ENCODE measurements at places on chromosomes 13 and 19.

GRCh38 chr19:998064-998463 is 2.2 kb upstream of the GRIN3B start:
- no peak for DNase-seq

- DNase-seq: no peak
Observed at GRCh38 chr13:45534604-45535003, 69.9 kb downstream of the COG3 start.

- peak; percentile 83 for DNase-seq
Observed at GRCh38 chr19:44356383-44357111, at the start of gene ZNF112. ZNF112 (minus strand) TSS chr19:44356680; CDS start chr19:44340539, 16,141 bp downstream.

DNA sequence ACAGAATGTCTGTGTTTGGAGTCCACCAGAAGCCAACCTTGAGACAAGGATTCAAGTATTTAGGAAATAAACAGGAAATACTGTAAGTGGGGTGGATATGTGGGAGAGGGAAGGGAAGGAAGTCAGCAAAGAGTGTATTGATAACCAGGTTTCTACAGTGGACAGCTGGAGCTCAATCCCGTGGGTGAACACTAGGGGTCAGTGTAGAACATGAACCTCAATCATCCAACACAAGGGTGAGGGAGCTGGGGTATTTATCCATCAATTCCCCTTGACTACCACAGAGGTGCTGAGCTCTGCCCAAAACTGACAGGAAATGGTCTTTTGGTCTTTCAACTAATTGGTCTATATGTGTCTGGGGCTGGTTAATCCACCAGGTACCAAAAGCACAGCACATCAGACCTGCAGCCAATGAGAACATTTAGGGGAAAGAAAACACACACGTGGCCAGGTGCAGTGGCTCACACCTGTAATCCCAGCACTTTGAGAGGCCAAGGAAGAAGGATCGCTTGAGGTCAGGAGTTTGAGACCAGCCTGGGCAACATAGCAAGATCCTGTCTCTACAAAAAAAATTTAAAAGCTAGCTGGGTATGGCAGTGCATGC is 5.6 kb upstream of the SYDE1 start:
- DNase-seq: no peak

GRCh38 chr13:49746111-49746510 is 46.4 kb downstream of the KPNA3 start:
- DNase-seq: no peak

GRCh38 chr13:51645154-51645650 is 60.9 kb downstream of the WDFY2 start:
- DNase-seq: no peak

DNA sequence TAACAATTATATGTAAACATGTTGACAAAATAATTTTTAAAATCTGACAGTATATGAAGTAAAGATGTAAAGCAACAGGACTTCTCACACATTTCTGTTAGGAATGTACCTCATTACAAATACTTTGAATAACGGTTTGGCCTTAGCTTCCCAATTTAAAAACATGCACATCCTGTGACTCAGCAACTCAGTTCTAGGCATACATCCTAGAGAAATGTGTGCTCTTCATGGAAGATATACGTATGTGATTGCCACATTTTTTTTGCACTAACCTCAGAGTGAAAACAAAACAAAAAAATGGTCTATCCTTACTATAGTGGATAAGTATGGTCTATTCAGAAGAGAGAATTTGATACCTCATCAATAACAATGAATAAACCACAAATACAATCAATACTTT is 314.6 kb downstream of the LIG4 start:
- DNase-seq: no peak

DNA sequence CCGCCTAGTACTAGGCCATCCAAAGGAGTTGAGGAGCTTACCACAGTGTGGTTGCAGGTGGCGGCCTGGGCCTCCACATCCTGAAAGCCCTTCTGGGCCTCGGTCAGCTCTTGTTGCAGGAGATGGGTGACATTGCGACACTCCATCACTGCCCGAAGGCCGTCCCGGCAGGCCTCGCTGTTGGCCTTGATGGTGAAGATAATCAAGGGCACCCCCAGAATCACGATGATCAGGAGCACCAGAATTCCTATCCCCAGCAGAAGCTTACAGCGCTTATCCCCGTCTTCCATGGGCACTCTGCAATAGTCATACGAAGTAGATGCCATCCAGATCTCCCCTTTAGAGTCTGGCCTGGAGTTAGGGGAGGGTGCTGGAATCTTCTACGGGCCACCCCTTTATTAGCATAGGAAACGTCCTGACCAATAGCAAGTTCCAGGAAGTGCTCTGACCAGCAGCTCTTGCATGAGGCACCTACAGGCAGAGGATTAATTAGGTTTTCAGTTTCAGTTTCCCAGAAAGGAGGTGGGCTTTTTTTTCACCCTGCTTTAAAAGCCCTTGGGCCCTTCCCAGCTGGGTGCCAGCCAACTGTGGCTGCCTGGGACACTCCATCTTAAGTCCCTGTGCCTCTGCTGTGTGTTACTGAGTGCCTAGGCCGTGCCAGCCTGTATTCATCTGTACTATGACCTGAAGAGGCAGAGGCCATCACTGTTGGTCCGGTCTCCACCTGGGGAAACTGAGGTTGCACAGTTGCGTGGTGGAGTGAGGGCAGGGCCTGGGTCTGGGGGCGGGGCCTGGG is at the start of gene BST2:
TSS of gene BST2 (minus strand) at position 381 of the 796 bp plus-strand sequence. CDS start at position 326, 55 bp downstream.
- DNase-seq: no peak

All from right renal cortex interstitium (tissue), 3 donors.